ENCODE measurements at places on chromosomes 13 and 19.

DNA sequence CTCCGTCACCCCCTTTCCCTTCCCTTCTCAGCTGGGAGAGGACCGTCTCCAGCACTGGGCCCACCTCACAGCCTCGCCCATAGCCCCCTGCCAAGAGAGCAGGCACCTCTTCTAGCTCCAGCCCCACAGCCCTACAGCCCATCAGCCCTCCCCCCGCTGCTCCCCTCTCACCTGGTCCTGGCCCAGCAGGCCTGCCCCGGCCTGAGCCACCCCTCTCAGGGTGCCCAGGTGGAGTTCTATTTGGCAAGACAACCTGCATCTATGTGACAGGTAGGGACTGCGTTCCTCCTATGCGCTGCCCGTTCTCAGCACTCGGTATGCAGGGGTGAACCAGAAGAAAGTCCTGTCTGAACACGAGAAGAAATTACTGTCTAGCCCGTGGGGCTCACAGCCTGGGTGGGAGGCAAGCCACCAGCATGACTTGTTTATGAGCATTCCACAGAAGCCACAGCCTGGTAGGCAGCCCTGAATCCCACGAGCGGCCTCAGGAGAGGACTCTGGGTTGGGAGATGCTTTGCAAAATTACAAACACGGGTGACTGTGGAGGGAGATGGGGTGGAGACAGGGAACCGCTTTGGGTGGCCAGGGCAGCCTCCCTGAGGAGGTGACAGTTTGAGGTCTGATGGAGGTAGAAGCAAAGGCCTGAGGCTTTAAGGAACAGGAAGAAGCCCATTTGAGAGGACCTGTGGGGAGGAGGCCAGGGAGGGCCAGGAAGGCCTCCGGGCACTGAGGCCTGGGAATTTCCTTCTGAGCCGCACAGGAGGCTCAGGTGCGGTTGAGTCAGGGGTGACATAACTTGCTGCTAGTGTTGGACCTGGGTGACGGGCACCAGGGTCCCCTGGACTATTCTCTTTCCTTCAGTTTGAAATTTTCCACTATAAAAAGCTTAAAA is 1.2 kb upstream of the PLEKHF1 start:
- DNase-seq: no peak

DNA sequence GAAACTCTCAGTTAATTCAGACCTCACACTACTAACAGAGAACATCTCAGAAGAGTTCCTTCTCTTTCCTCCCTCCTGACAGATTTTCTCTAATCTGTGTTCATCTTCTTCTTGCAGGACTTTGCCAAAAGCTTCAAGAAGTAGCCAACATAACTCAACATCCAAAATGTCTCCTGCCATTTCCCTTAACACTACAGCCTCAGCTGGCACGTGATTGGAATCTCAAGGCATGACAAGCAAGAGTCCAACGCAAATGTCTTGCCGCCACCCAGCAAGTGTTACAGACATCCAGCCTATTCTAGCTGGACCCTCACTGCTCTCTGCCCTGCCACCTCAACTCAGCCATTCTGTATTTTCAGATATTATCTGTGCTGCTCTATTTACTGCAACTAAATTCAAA is 135.1 kb downstream of the DNAJC15 start:
- DNase-seq: no peak

GRCh38 chr19:51691074-51691583 is 2.0 kb upstream of the SPACA6 start:
- DNase-seq: no peak

- DNase-seq: no peak
Measured at GRCh38 chr19:11861301-11861700, 12.8 kb downstream of the ZNF439 start.

All from activated CD4-positive, CD25-positive, alpha-beta regulatory T cell (primary cell).